Activated T-cell treated with anti-CD3 and anti-CD28 coated beads, Interleukin-2, amount 50 U/mL, for 48 hours (primary cell): ENCODE measurements at places on chromosomes 5 and 9.

- DNase-seq = no peak
These were observed 314.8 kb downstream of the PRELID2 start for GRCh38 chr5:145520335-145520734.

GRCh38 chr9:35868933-35869332 is 1.3 kb downstream of the OR13J1 start:
- DNase-seq = no peak

- no peak for DNase-seq
These were observed 18.6 kb downstream of the MED10 start for GRCh38 chr5:6359555-6360322.

GRCh38 chr9:80794197-80794596 is 895.1 kb downstream of the TLE1 start:
- DNase-seq = no peak

- no peak for DNase-seq
These were observed 14.5 kb downstream of the TBCA start for GRCh38 chr5:77761606-77762005.
